Urothelium cell line (cell line): ENCODE measurements at places on chromosomes 1 and 21.

- no peak for DNase-seq
Measured at GRCh38 chr1:222331340-222331739, 216.6 kb downstream of the HHIPL2 start.

DNA sequence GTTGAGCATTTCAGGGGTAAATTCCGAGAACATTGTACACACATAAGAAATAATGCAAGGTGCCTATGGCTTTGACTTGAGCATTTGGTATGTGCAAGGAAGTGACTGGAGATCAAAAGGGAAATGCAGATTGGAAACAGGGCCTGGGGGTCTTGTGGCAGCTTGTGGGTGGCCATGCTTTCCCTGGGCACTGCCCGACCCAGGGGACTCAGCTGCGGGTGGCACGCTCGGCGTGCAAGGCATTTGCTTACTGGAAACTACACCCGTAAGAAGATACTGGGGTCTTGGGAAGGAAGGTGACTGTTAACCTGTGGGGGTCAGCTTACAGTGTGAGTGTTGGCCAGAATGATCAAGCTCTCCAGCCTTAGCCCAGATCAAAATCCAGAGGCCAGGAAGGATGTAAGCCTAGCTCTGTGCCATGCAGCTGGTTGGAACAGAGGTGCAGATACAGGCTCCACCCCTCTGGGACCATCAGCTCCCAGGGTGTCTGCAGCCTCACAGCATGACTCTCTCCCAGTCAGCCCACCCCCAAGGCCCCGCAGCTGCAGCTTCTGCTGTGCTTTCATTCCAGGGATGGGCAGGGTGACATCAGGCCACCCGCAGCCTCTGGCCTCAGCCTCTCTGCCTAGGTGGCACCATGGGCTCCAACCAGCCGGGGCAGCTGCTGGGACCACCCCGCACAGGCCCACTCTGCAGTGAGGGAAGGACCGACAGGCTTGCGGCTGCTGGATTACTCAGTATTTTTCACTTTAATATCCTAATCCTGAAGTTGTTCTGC, 55.1 kb downstream of the KIF26B start:
- no peak for DNase-seq

GRCh38 chr1:36771660-36772284, 262.5 kb downstream of the GRIK3 start:
- no peak for DNase-seq

DNA sequence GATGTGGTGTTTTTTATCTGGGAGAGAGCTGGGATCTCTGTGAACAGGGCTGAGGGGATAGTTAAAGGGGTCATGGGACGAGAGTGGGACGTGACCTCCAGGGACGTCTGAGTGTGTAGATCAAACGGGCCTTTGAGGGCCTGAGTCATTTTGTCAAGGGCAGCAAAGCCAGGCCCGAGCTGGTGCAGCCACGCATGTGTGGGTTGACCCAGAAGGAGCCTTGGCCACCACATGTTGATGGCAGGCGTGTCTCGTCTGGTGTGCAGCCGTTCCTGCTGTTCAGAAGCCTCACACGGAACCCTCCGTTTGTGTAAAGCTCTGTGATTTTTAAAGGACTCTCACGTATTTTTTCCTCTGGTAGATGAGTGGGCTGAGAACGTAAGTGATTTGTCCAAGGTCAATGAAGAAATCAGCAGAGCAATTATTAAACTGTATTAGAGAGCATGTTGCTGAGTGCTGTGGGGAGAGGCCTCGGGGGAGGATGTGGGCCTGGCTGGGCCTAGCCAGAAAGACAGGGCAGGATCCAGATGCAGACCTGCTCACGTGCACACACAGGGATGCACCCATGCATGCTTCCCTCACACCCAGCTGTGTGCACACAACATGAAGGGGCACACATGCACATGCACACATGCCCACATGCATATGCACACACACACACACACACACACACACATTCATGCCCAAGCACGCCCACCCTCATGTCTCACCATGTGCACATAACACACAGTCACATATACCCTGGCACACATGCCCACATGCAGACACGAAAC, 89.8 kb downstream of the AJAP1 start:
- DNase-seq: no peak

DNA sequence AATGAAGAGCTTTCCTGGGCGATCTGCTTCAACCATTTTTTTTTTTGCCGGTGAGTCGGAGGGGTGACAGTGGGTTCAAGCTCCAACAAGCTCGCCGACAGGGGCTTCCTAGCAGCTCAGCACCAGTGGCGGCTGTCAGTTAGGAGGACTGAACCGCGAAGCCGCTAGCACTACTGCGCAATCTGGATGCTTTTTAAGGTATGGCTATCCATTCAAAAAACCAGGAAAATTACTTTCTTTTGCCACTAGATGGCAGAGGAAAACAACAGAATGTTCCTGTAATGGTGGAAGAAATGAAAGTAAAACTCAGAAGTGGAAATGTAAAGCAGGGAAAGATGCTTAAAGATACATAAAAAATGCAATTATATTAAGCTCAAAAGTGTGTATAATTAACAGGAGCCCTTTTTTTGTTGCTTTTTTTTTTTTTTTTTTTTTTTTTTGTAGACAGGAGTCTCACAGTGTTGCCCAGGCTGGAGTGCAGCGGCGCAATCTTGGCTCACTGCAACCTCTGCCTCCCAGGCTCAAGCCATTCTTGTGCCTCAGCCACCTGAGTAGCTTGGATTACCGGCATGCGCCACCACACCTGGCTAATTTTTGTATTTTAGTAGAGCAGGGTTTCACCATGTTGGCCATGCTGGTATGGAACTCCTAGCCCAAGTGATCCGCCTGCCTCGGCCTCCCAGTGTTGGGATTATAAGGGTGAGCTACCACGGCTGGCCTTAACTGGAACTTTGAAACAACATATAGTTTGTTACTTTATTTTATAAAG, 8.5 kb downstream of the KYAT3 start:
- peak; percentile 40 for DNase-seq

DNA sequence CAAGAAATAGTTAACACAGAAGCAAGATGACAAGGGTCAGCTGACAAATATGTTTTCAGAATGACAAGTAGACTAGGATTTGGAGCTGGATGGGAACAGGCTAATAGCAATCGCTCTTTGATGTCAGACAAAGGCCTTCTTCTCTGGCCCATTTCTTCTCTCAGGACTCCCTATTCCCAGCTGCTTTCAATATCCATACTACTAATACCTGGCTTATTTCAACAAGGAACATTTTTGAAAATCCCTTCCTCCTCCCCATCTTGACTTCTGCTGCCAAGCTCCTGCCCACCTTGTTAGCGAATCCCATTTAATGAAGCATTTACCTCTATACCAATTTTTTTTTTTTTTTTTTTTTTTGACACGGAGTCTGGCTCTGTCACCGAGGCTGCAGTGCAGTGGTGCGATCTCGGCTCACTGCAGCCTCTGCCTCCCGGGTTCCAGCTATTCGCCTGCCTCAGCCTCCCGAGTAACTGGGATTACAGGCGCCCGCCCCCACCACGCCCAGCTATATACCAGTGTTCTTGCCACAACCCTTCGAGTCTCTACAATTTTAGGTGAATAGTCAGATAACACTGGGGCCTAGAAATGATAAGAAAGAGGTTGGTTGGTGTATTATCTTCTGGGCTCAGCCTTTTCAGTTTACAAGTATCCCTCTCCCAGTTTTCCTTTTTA, 68.4 kb downstream of the MACF1 start:
- DNase-seq: no peak

- no peak for DNase-seq
Measured at GRCh38 chr1:6790146-6790545, 4.9 kb downstream of the CAMTA1 start.

- peak; percentile 80 for DNase-seq
Measured at GRCh38 chr21:46060596-46061061, 37.3 kb upstream of the COL6A2 start.

- DNase-seq: no peak
Measured at GRCh38 chr1:110173466-110174105, 23.3 kb downstream of the SLC6A17 start.

DNA sequence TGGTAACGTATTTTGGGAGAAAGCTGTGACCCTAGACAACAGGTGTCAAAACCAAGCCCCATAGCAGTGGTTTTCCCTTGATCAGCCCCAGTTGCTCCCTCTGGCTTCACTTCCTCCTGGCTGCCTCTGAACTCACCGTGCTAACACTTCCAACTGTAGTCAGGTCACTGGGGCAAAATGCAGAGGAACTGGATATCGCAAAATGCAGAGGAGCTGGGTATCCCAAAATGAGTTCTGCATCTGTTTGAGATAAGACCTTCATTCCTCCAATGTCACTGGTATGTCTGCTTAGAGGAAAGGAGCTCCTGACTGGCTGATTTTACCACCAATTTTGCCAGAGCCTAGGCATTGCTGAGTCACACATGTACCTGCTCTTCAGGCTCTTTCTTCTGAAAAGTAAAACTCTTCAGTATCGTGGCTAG, 19.6 kb upstream of the TACSTD2 start:
- DNase-seq: no peak

DNA sequence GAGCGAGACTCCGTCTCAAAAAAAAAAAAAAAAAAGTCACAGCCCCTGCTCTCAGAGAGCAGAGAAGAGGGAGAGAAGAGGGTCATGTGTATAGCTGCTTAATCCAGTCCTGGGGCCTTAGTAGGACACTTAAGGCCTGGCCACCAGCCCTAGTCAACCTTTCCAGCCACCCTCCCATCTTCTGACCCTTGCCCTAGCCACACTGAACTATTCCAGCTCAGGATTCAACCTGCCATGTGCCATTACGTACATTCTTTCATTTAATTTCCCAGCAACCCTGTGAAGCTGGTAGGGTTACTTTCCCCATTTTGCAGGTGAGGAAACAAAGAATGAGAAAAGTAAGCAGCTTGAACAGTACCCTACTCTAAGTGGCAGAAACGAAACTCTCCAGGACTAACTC, 9.0 kb downstream of the FOXO6 start:
- DNase-seq: no peak

- DNase-seq: no peak
Measured at GRCh38 chr1:63917571-63918417, 144.0 kb downstream of the ROR1 start.

DNA sequence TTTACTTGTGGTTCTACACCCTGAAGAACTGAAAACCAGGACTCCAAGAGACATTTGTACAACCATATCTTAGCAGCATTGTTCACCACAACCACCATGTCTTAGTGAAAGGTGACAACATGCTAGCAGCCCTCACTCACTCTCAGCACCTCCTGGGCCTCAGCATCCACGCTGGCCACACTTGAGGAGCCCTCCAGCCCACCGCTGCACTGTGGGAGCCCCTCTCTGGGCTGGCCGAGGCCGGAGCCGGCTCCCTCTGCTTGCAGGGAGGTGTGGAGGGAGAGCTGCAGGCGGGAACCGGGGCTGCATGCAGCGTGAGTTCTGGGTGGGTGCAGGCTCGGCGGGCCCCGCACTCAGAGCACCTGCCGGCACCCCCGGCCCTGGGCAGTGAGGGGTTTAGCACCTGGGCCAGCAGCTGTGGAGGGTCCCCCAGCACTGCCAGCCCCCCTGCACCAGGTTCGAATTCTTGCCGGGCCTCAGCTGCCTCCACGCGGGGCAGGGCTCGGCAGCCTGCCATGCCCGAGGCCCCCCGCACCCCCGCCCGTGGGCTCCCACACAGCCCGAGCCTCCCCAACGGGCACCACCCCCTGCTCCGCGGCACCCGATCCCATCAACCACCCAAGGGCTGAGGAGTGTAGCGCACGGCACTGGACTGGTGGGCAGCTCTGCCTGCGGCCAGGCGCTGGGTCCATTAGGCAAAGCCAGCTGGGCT, 9.2 kb downstream of the C1orf159 start:
- DNase-seq: no peak

DNA sequence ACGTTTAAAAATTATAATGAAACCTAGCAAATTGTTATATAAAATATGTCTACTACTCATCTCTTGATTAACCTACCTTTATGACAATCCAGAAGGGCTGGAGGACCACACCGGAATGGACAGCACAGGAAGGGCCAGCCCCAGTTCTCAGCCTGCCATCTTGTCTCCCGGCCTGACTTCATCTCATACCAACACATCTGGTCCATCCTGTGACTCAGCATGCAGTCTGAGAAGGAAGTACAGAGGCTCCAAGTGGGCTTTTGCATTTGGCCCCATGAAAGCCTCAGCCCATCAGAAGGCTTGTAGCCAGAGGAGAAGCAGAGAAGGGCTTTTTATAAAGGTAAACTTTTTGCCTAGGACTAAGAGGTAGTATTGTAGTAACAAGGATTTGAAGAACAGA, 436.6 kb downstream of the MRPL39 start:
- peak; percentile 8 for DNase-seq

DNA sequence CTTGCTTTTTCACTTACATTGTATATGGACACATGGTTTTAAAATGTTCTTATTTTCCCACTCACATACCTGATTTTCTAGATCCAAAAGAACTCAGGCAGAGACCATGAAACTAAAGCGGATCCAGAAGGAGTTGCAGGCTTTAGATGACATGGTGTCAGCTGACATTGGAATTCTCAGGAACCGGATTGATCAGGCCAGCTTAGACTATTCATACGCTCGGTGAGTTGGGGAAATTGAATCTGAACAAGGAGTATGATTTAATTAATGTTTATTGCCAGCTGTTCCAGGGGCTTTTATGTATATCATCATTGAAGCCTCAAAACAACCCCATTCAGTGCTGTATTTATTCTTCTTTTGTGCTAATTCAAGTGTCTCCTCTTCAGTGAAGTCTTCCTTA, 12.7 kb downstream of the GORAB start:
- no peak for DNase-seq

- no peak for DNase-seq
Measured at GRCh38 chr1:53139951-53140361, 2.5 kb downstream of the SLC1A7 start.

- no peak for DNase-seq
Measured at GRCh38 chr1:2482588-2482987, 6.5 kb downstream of the PLCH2 start.

GRCh38 chr1:77762072-77762476, 2.4 kb upstream of the USP33 start:
- DNase-seq: peak; percentile 16

DNA sequence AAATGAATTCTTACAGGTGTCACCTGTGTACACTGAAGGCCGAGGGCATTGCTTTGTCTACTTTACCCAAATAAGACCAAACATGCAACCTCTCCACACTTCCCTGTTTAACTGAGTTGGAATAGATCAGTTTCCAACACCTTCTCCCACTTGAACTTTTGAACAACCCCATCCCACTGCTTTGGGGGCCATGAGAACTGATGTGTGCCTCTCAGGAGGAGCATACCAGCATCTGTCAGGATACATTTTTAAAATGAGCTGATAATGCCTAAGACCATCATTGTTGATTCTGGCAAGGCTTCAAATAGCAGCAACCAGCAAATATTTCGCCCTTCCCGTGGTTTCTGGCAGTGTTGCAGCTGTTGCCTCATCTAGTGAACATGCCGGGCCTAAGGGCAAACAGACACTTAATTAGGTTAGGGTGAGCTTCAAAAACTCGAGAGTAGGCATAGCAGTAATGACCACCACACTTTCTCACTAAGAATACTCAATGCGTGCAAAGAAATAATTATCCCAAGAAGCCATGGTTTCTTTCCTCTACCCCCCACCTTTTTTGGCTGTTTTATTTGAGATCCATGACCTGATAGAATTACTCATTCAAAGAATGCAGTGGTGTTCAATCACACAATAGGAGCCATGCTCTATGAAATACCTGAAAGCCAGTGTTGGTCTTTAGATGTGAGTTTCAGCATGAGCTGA, 63.7 kb downstream of the MAP10 start:
- DNase-seq: peak; percentile 66
